ENCODE measurements at places on chromosomes 1 and 21.
A peak's percentile ranks its signal among the peaks of the same experiment; 100 is the strongest.

DNA sequence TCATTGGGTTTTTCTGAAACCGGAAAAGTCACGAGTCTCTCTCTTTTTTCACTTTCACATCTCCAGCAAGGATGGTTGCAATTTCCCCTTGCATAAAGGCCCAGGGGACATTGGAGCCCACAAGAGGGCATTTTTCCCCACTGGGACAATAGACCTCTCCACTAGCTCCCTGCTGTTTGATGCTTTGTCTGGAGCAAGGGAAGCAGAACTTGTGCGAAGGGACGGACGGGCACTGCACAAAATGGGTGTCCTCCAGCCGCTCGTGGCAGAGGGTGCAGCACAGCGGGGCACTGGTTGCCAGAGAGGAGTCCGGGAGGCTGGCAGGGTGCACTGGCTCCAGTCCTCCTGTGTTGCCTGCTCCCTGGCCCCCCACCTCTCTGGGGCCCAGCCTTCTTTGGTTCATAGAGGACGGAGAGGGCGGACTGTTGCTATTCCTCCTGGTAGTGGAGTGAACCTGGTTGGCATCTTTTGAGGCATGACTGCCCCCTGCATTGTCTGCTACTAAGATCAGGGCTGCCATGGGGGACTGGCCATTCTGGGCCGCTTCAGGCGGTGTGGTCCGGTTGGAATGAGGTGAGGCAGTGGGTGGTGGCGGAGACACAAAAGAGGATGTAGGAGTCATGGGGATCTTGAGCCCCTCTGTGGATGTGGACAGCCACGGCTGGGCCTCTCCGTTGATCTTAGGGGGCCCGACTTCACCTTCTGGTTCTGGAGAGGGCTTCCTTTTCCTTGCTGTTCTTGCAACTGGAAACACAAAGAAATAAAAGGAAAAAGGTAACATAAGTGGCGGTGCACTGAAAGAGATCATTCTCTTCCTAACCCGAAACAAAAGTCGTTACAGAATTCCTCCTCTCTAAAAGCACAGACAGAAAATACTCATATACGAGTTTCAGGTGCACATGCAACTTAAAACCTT lies 2.6 kb downstream of the IRF2BP2 start:
- no peak for DNase-seq

- no peak for DNase-seq
Measured at GRCh38 chr1:45887156-45887842, 83.9 kb downstream of the MAST2 start.

DNA sequence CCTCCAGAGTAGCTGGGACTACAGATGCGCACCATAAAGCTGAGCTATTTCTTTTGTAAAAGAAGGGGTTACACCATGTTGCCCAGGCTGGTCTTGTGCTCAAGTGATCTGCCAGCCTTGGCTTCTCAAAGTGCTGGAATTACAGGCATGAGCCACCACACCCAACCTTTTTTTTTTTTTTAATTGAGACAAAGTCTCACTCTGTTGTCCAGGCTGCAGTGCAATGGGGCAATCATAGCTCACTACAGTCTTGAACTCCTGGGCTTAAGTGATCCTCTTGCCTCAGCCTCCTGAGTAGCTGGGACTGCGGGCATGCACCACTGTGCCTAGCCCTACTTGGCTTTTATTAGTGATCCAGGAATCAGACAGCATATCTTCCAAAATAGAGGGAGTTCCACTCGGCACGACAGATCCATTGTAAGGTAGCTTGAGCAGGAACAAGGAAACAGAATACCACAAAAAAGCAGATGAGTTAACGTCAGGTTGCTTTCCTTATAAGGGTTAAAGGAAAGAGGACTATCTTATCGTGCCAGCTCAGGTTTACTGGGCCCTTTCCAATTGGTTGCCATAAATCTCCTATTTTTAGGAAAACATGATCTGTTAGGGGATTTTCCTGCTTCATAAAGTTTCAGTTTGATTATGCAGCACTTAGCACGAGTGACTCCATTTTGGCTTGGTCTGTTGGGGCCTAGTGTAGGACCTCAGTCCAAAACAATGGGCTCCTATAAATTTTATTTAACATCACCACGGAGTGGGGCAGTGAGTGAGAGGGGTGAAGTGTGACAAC lies 45.2 kb downstream of the NENF start:
- DNase-seq, result no peak

DNA sequence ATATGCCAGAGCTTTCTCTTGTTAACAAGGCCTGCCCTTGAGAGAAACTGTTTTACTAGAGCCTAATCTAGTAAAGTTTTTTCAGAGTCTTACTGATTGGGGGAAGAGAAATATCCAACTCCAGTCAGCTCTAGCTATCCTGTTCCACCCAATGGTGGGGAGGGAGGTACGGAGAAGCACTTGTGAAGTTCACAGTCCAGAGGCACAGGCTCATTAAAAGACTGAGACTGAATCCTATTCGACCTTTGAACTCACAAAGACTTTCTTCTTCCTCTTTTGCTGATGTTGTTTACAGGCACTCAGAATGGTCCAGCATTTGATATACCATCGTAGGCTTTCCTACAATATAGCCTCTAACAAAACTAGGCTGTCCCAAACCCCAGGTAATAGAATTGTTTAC lies 15.5 kb upstream of the SFT2D2 start:
- no peak for DNase-seq

- no peak for DNase-seq
Measured at GRCh38 chr1:157653494-157653873, 47.1 kb downstream of the FCRL3 start.

DNA sequence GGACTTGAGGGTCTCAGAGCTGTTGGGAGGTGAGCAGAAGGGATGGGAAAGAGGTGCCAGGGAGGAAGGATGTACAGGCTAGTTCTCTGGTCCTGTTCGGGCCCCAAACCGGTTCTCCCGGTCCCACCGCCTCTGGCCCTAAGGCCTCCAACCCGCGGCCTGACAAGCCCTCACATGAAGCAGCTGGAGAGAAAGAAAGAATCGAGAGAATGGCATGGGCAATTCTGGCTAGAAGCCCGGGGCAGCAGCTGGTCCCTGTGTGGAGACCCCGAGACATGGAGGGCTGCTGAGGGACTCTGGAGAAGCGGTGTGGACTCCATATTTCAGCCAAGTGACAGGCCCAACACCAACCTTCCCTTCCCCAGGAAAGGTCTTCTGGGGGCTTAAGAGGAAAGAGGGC lies 730 bp downstream of the CDC42SE1 start:
- DNase-seq, result no peak

DNA sequence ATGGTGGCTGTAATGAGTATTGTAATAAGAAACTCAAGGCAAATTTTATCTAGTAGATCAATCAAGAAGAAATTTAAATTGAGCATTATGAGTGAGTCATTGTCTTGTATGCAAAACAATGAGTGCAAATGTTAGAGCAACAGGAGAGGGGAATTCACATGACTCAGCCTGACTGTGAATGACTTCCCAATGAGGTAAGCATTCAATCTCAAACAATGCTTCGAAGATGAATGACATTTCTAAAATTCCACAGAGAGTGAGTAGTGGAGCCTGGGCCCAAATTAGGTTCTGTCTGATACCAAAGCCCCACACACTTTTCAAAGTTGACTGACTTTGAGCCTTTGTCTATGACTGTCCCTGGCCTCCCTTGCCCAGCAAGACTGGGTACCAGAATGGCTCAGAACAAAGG lies 738.0 kb downstream of the PTPRU start:
- DNase-seq, result peak; percentile 7

GRCh38 chr1:12617511-12617900 lies 504 bp downstream of the DHRS3 start:
- DNase-seq, result no peak

DNA sequence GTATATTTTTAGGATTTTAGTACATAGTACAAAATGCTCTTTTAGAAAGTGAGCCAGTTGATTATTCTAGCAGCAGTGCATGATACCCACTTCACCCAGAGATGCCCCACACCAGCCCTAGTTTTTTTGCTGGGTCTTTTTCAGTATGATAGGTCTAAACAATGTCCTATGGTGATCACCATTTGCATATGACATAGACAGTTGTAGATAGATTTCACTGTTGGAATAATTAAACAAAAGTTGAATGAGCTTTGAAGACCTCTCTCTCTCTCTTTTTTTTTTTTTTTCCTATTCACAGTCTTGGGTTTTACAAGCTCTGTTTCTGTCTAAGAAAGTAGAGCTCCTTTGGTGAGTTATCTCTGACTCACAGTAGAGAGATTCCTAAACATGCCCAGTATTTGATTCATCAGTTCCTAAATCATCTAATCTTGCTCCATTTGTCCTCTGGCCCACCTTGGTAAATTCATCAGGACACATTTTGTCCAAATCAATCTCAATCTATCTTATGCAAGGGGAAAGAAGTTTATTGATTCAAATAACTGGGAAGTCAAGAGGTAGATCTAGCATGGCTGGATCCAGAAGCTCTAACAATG lies 44.7 kb upstream of the VAV3 start:
- no peak for DNase-seq

GRCh38 chr1:22101199-22101598 lies 41.7 kb downstream of the WNT4 start:
- DNase-seq, result no peak

- DNase-seq, result no peak
Measured at GRCh38 chr21:18155508-18156193, 89.0 kb upstream of the CHODL start.

DNA sequence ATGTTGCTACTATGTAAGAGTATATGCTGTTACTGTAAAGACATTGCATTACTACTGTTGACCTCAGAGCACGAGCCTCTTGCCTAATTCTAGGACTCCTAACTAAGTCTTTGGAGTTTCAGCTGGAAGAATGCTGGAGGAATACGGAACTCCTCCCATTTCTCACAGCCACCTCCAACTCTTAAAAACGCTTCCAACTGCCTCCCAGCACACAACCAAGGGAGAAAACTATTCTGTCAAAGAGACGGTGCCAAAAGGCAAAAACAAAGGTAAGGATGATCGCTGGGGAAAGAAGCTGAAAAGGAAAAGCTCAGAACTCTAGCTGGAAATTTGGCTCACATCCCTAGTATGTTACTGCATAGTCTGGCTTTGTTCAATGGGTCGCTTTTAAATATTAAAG lies at the start of gene FMO2:
Gene FMO2 (plus strand): TSS at position 210 of the 400 bp plus-strand sequence. CDS start 414 bp downstream, outside the sequence.
- DNase-seq, result no peak

DNA sequence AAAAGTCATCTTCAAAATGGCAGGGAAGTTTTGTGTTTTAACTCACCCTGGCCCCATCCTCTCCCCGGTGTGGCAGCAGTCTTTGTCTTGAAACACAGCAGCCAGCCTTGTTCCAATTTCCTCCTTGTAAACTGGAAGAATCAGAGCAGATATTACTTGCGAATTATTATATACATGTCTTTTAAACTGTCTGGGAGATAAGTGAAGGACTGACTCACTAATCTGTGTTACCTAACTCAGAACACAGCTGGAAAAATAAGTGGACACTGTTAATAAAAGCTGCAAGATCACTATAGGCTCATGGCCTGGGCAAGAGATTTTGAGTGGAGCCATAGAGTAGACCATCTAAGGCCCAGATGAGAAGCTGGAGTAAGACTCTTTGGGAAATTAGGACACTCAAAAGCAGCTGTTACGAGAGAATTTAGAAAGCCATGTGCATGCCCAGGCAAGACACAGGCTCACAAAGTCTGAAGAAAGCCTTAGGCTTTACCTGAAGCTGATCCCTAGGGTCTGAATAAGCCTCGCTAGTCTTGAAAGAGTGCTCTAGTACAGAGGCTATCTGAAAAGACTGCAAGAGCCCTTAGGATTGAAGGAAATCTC lies 233.0 kb upstream of the RAB4A start:
- no peak for DNase-seq

- no peak for DNase-seq
Measured at GRCh38 chr1:180912801-180913565, at the start of gene KIAA1614. KIAA1614 (plus strand) TSS chr1:180912897; CDS start chr1:180913244, 347 bp downstream.

- no peak for DNase-seq
Measured at GRCh38 chr1:198741744-198742143, 102.9 kb downstream of the PTPRC start.

GRCh38 chr1:116290085-116290705 lies 82.8 kb upstream of the ATP1A1 start:
- DNase-seq, result no peak

DNA sequence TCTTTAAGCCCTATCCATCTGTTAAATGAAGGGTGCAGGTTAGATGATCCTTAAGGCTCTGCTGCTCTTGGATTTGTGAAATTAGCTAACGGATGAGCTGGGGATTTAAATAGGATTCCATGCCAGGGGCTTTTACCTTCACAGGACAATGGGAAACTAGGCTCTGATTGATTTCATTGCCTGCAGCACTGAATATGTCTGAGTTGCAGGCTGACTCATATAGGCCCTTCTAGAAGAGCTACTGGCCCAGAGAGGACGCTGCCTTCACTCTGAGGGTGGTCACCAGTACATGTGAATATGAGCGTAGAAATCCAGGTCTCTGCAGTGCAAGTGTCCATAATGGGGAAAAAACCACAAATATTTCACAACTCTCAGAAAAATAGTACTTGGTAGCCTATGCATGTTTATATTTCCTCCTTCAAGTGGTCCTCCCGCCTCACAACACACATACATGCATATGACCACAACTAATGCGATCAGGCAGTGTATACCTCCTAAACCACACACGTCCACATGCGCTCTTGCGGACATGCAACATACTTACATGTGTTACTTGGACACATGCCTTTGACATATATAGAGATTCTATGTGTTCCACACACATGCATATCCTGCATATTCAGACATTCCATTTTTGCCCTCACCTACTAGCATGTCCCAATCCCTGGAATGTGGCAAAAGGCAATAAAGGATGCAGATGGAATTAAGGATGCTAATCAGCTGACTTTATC lies 233.8 kb upstream of the JUN start:
- DNase-seq, result no peak

DNA sequence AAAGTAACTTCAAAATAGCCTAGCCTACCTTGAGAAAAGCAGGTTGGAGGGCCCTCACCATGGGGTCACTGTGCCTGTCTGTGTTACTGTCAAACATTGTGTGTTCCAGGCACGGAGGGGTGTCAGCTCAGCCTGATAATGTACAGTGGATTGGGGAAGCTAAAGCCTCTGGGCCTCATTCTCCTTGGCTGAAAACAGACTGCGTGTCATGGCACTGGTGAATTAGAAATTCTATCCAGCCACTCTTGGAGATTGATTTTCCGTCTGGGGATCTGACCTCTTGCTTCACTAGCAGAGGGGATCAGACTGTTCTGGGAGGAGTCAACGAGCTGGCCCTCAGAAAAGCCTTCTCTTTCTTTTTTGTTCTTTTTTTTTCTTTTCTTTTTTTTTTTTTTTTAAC lies 123.5 kb upstream of the HOOK1 start:
- no peak for DNase-seq

DNA sequence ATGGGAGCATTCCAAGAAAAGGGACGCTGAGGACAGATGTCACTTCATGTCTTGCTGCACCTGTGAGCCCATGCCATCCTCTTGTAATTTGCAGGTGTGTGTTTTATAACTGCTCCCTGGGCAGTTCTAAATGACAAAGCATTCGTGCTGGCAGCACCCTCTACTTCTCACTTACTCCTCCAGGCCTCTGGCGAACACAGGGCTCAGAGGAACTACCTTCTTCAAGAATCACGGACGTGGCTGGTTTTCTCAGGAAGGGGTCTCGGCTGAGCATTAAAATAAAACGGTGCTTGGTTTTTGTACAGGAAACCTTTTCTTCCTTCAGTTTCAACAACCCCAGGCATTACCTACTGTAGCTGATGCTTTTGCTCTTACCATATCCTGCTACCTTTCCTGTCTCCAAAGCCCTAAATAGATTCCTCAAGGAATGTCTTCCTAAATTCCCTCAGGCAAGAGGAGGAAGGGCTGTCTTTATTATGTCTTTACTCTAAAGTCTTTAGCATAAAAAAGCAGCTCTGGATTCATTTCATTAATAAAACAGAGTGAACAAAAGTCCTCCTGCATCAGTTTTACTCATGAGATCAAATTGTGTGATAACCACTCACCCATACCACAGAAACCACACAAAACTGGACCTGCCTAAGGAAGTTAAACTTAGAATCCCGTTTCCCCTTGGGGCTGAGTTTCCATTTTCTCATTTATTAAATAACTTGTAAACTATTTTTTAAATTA lies 79.0 kb upstream of the MAP10 start:
- DNase-seq, result no peak

- DNase-seq, result no peak
Measured at GRCh38 chr1:44605914-44606615, 68.2 kb downstream of the TMEM53 start.
